ENCODE measurements at places on chromosomes 7 and 10.

DNA sequence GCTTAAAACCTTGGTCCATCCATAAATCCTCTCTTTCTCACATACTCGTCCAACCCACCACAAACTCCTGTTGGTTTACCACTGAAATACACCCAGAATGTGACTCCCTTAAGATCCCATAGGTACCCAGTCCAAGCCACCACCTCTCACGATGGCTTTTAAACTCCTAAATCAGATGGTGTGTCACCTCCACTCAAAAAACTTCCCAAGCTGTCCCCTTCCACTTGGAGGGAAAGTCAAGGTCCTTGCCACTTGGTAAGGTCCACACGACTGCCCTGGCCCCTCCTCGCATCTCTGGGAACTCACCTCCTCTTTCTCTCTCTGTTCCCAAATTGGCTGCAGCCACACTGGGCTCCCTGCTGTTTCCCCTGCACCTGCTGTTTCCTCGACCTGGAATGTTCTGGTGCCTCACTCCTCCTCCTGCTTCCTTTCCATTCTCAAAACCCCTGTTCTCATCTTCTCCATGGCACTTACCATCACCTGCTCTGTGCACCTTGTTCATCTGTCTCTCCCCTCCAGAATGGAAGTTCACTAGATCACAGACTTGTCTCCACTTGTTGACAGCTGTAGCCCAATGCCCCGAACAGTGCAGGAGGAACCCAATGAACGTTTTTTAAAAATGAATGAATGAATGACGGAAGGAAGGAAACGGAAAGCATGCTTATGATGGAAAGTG lies 23.0 kb downstream of the ZFAND2A start:
- ATAC-seq: no peak

DNA sequence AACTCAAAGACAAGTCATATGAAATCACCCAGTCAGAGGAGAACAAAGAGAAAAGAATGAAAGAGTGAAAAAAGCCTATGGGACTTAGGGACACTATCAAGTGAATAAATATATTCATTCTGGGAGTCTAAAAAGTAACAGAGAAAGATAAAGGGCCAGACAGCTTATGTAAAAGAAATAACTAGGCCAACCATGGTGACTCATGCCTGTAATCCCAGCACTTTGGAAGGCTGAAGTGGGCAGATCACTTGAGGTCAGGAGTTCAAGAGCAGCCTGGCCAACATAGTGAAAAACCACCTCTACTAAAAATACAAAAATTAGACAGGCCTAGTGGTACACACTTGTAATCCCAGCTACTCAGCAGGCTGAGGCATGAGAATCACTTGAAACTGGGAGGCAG lies 154.7 kb upstream of the TMEM106B start:
- no peak for ATAC-seq

GRCh38 chr7:117053432-117053831 lies 100.1 kb downstream of the ST7 start:
- no peak for ATAC-seq

DNA sequence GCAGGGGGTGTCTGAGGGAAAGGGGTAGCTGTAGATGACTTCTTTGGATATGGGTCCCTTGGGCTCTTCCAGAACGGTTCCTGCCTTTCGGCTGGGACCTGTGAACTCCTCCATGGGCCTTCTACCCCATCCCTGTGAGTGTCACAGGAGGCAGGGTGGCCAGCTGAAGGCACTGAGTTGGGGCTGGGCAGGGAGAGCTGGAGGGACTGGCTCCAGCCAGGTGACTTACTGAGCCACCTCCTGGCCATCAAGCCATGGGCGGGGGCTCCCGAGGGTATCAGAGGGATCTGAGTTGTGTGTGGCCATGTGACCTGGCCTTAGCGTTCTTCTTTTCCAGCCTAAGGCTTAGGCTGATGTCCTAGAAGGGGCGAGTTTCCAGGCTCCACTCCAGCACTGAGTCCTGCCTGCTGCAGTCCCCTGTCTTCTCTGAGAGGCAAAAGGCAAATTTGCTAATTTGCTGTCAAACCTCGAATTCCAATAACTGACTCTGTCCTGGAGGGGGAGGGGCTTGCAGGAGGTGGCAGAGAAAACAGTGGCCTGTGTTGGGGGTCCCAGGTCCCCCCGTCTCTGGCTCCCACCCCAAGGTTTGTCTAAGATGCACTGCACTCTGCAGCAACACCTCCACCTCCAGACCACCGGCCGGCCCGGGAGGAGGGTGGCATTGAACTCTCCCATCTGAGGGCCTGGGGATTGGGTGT lies 27.2 kb downstream of the ADCYAP1R1 start:
- ATAC-seq: no peak

- no peak for ATAC-seq
Measured at GRCh38 chr7:93284908-93285307, 52.7 kb downstream of the VPS50 start.

- ATAC-seq: no peak
Measured at GRCh38 chr10:23694446-23694920, 255.6 kb downstream of the OTUD1 start.

- ATAC-seq: no peak
Measured at GRCh38 chr7:19051767-19052375, 65.6 kb downstream of the TWIST1 start.

DNA sequence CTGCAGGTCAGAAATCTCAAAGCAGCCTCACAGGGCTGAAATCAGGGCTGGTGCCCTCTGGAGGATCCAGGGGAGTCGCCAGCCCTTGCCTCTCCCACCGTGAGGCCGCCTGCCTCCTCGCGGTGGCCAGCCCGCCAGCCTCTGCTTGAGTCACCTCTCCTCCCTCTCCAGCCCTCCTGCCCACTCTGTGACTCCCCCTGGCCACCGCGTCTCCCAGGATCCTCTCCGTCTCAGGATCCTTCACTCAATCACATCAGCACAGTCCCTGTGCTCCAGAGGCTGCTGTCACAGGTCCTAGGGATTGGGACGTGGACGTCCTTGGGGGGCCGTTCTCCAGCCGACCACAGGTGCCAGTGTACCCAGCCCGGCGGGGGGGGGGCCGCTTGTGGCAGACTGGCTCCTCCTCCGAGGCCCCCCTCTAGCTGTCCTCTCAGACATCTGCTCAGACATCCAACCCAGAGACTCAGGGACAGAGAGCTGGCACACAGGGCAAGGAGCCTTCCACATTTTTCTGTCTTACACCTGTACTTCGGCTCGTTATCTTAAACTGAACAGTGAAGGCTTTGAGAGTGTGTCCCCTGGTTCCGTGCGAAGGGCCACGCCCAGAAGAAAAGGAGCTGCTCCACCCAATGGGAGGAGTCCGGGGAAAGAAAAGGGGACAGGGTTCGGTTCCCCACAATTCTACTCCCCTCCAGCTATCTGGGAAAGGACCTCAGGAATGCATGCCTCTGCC lies 9.4 kb upstream of the PPP2R2D start:
- no peak for ATAC-seq

GRCh38 chr7:131489196-131489595 lies 67.2 kb downstream of the PODXL start:
- no peak for ATAC-seq

DNA sequence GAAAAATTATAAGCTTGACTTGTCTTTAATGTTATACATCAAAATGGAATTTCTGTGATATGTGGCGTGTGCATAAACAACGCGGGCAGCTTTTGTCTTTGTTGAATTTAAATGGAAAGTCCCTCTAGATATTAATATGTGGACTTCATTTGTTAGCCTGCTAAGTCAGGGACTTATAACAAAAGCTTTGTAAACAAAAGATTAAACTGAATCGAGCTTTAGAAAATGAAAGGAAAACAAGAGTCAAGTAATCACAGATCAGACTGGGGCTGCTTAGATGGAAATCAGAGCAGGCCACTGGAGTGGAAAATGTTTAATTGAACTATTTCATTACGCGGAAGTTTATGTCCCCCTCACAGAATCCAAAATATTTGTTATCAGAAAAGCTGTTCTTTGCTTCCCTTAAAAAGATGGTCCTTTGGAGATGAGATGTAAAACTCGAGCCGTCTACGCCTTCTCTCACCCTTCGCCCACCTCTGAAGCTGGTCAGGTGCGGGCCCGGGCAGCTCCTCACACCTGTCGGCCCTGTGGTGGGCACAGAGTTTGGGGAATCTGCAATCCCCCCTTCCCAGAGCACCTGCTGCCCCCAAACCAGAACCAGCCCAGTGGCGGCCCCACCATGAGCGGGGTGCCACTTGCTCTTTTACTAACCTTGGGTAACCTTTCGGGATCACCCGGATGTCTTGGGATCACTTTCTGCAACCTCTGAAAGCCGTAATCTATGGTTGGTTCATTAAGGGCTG lies 116.2 kb downstream of the EBF3 start:
- ATAC-seq: no peak

DNA sequence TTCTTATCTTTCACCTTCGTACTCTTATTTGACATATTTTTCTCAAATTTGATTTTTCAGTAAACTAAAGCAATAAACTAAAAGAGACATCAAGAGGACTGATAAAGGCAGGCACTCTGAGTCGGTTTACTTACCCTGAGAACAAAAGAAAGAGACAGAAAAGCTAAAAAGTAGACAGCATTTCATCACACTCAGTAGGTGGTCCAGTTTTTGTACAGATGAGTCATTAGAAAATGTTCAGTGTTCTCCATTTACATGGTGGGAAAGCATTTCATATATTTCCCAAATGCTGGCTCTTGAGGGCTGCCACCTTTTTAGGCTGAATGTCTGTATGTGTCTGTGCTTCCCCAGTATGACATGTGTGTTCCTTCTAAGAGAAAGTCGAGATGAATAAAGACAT lies 52.7 kb downstream of the NHLRC2 start:
- ATAC-seq: no peak
